NCI-H526 treated with DMSO at 0.1 percent for 48 hours (cell line): ENCODE measurements at places on chromosomes 1 and 21.

GRCh38 chr1:69673321-69673720 lies 105.6 kb downstream of the LRRC7 start:
- no peak for DNase-seq

GRCh38 chr1:76425201-76426145 lies 350.9 kb downstream of the ST6GALNAC3 start:
- peak; percentile 9 for DNase-seq

- no peak for DNase-seq
Measured at GRCh38 chr1:47196622-47197021, 6.8 kb upstream of the PDZK1IP1 start.

DNA sequence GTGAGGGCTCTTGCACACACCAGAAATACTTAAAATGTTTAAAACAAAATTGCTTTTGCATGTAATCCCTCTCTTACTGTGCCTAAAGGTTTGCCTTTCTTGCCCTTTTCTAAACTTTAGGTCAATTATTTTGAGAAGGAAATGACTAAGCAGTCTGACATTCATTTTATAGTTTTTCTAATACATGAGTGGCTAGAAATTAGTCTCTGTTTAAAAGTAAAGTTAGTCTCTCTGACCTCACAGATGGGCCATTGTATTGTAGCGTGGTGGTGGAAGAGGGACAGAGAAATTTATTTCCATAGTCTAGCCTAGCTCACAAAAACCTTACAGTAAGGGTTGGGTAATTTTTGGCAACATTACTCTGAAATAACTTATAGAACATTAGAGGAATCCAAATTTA lies 3.6 kb upstream of the COL11A1 start:
- no peak for DNase-seq

GRCh38 chr1:14713077-14713476 lies 114.6 kb downstream of the KAZN start:
- no peak for DNase-seq

DNA sequence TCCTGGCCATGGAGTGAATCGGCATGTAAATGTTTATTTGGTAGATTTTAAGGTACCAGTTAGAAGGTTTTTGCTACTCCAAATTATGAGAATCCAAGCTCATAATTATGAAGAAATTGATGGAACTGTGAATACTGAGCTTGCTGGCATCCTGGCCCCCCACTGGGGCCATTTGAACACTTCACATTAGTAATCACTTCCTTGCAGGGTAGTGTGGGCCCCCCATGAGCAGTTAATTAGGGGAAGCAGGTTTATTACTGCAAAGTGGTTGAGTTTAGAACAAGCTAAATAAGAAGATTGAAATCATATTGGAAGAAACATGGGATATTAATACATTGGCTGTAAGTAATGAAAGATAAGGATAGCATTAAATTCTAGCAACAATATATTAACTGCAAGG lies 86.7 kb downstream of the S1PR1 start:
- no peak for DNase-seq

GRCh38 chr1:9121496-9122409 lies 7.1 kb downstream of the GPR157 start:
- no peak for DNase-seq

GRCh38 chr1:20112279-20113000 lies 6.9 kb downstream of the PLA2G2D start:
- no peak for DNase-seq

DNA sequence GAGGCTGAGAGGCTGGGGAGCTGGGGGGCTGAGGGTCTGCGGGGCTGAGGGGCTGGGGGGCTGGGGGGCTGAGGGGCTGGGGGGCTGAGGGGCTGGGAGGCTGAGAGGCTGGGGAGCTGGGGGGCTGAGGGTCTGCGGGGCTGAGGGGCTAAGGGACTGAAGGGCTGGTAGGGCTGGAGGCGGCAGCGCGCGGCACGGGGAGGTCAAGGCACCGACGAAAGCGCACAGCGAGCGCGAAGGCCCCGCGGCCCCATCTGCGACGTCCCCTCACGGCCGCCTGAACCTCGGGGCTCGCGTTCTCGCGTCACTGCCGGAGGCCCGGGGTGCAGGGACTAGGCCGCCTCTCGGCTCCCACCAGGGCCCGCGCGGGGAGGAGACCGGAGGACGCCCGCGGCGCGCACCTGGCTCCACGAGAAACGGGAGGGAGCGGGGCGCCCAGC lies 356 bp downstream of the INTS11 start:
- DNase-seq = no peak

GRCh38 chr1:180548686-180549317 lies 10.0 kb upstream of the OVAAL start:
- no peak for DNase-seq

DNA sequence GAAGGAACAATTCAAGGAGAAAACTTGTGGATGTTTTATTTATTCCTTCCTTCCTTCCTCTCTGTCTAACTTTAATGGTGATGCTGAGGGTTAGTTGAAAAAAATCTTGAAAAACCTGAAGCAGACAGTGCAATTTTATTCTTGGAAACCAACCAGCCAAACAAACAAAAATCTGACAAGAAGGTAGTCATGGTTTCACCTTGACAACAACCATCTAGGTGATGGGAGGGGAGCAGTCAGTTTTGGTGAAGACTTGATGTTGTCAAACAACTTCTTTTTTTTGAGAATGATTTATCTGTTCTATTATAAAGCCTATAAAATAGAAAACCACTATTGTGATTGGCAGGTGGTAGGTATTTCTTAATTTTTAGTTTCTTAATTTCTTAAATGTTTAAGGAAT lies 92.4 kb upstream of the GPR88 start:
- DNase-seq = no peak

DNA sequence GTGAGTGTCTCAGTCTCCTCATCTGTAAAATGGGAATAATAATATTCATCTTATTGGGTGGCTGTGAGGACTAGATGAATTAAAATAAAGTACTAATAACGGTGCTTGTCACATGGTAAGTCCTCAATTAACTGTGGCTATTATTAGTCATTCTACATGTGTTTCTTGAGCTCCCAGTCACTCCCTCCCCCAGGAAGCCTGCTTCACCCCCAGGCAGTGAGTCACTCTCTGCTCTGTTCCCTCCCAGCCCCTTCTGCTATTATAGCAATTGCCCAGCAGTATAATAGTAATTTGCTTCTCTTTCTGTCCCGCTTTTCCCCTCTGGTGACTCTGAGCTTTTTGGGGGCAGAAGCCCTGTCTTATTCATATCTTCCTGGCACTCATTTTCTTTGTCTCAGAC lies 102.0 kb downstream of the BEND5 start:
- DNase-seq = no peak

GRCh38 chr1:246083416-246083815 lies 423.7 kb downstream of the SMYD3 start:
- DNase-seq = no peak

GRCh38 chr1:84225646-84226045 lies 75.9 kb upstream of the SAMD13 start:
- DNase-seq = no peak

- no peak for DNase-seq
Measured at GRCh38 chr1:26259578-26259977, 20.3 kb upstream of the SH3BGRL3 start.

GRCh38 chr1:117541003-117541402 lies 64.8 kb upstream of the TENT5C start:
- no peak for DNase-seq

DNA sequence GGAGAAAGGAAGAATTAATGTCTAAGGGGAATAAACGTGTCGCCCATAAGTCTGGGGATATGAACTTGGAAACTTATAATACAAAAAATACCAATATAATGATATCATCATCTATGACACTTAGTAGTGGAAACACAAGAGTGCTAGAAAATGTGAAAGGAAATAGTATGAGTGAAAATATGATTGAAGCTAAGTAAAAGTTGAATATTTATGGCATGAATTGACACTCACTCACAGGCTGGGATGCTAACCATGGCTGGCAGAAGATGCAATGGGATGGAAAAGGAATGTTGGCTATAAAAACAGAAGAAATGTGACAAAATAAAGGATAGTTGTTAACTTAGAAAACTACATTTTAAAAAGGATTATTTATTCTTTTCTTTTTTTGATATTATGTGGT lies 120.1 kb downstream of the XPR1 start:
- no peak for DNase-seq

- DNase-seq = no peak
Measured at GRCh38 chr1:71766748-71767147, 515.6 kb downstream of the NEGR1 start.

GRCh38 chr1:66728021-66728420 lies 24.2 kb upstream of the DYNLT5 start:
- no peak for DNase-seq

DNA sequence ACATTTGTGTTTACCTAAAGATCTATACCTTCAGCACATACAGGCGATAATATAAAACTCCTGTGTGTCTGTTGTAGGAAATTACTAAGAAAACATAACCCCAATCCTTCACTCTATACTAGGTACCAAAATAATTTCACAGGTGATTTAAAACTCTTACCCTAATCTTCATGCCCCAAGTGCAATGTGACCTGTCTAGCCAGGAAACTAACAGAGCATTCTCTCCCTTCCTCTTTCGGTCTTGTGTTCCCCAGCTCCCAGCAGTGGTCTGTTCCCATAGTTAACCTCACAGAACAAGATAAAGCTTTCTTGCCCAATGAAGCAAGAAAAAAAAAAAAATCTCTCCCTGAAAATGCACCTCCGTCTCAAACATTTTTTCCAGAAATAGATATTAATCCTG lies 493.5 kb downstream of the DPYD start:
- DNase-seq = no peak

- DNase-seq = no peak
Measured at GRCh38 chr1:27727126-27727525, 1.4 kb downstream of the FAM76A start.

DNA sequence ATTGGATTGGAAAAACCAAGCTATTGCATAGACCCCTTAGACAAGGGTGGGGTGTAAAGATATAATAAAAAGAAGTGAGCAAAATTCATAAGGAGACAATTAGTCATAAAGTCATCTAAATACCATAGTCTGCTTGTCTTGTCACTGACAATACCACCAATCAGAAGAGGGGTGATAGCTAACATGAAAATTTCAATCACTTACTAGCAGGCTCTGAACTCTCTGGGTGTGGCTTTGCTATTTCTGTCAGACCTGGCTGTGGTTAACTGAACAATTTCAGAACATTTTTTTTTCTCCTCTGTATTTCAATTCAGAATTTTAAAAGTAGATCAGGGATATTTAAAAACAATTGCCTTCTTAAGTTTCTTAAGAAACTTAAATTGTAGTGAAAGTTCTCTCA lies 158.5 kb upstream of the PRMT6 start:
- DNase-seq = no peak

DNA sequence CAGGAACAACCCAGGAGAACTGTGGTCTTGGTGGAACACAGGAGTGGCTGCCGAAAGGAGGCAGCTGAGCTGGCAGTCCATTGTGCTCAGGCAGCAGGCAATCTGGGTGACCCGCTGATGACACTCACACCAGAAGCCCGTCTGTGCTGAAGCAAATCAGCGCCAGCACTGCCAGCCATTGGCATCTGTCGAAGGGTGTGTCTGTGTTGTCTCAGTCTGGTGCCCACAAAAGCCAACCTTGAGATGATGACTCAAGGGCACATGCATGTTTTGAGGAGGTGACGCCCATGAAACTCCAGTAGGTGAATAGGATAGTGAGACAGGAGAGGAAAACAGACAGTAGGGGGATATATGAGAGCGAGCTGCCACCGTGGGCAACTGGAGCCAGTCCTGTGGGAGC lies 167.3 kb downstream of the KAZN start:
- no peak for DNase-seq

DNA sequence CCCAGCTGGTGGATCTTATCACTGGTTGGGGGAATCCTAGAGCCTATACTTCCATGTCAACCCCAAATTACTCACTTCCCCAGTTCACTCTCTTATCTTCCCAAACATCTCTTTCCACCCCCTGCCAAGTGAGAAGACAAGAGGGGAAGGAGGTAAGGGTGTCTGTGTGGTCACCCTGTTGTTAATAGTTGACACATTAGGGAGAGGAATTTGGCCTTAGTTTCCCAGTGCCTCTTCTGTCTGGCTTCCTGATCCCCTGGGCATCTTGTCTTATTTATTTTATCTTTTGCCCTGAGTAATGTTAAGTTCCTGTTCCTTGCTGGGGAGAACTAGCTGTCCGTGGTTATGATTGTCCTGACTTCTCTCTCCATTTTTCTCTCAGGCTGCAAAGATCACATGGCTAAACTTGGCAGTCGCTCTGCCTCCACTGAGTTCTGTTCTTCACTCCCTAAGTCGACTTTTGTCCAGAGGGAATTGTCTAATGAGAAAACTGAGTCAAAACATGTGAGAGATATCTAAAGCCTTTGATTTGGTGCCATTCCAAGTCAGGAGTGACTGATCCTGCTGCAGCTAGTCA lies 157.1 kb upstream of the SYT6 start:
- no peak for DNase-seq

GRCh38 chr1:186413319-186413718 lies 37.7 kb downstream of the ODR4 start:
- DNase-seq = no peak

- no peak for DNase-seq
Measured at GRCh38 chr1:207335695-207336363, 14.4 kb downstream of the CD55 start.

GRCh38 chr1:112298558-112298957 lies 97.5 kb upstream of the CTTNBP2NL start:
- peak; percentile 29 for DNase-seq

- DNase-seq = no peak
Measured at GRCh38 chr1:236997361-236997760, 6.9 kb downstream of the MT1HL1 start.

GRCh38 chr1:34843392-34844251 lies 15.9 kb downstream of the SMIM12 start:
- no peak for DNase-seq

- DNase-seq = peak; percentile 28
Measured at GRCh38 chr1:50252196-50252595, 143.5 kb downstream of the ELAVL4 start.

GRCh38 chr1:20361401-20361800 lies 70.7 kb downstream of the VWA5B1 start:
- DNase-seq = no peak

GRCh38 chr1:161021165-161021969 lies 415 bp upstream of the F11R start:
- DNase-seq = peak; percentile 100

DNA sequence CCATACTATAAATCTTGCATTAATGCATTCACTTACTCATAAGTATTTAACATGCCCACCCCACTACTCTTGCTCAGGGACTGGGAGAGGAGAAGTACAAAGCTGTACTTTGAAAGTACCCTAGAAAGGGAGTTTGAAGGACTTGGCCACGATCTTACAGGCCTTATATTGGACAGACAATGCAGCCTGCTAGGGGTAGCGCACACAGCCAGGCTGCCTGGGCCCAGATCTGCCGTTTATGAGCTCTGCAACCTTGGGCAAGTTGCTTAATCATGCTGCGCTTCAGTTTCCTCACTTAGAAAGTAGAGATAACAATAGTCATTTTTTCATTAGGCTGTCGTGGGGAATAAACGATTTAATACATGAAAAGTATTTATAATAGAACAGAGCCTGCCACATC lies 110.1 kb downstream of the CDC7 start:
- DNase-seq = no peak

- no peak for DNase-seq
Measured at GRCh38 chr1:186054932-186055331, 320.1 kb downstream of the TPR start.
